ENCODE measurements at places on chromosomes 7 and 10.
A peak's percentile ranks its signal among the peaks of the same experiment; 100 is the strongest.

GRCh38 chr7:116526897-116527296 is 2.1 kb downstream of the CAV1 start:
- peak; percentile 61 for DNase-seq

DNA sequence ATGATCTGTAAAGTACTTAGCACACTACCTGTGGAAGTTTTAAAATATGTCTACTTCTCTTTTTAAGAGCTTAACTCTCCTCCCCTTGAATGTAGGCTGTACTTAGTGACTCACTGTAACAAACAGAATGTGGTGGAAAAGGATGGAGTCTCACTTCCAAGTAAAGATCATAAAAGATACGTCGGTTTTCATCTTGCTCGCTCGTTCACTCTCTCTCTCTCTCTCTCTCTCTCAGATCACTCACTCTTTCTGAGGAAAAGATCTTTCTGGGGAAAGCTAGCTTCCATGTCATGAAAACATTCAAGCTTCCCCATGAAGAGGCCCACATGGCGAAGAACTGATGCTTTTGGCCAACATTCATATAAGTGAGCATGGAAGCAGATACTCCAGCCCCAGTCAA is 5.5 kb downstream of the CHUK start:
- DNase-seq = no peak

DNA sequence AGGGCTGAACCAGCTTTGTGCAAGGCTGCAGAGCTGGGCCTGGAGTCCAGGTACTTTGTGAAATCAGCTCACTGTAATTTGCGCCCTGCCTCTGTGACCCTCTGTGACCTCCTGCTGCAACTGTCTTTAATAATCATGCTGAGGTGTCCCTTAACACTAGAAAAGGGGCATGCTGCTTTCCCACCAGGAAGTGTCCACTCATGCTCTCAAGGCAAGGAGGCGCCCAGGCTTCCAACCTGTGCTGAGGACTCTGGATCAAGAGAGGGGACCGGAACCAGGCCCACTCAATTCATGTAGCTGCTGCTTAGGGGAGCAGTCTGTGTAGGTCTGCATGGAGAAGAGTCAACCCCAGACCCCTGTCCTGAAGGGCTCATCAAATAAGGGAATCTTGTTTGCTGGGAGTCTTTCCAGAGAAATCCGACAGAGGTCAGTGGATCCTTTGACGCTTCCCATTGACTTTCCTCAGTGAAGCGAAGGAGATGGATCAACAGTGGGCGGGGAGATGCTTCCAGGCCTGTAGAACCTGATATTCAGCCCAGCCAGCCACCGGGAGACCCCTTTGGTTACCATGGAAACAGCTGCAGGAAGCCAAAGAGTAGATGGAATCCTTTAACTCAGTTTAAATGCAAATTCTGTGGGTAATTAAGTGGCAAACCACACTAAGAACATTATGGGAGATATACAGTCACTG is 945.9 kb downstream of the GRID1 start:
- DNase-seq = no peak

DNA sequence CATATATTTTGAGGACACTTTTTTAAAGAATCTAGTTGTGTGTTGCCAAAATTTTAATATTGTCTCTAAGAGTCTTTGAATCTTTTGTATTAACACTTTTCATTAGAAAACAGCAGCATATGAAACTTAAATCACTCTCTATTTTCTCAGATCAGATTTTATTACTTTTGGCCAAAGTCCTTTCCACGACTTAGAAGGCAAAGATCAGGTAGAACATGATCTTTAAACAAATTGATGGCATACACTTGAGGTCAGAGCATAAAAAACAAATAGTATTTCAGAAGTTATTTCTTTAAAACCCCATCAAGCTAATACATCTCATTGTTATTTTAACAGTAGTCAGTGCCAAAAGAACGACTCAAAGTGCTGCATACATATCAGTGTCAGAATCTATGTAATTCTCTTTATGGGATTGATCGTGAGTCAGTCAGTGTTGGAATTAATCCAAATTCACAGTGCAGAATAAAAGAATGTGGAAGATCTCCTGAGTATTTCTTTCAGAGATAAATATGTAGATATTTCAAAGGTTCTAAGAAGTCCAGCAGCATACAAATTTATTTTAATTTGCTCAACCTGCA is 9.6 kb upstream of the AGMO start:
- peak; percentile 52 for DNase-seq

- no peak for DNase-seq
Observed at GRCh38 chr7:137984181-137985041, 17.5 kb downstream of the CREB3L2 start.

- DNase-seq = no peak
Observed at GRCh38 chr10:2296179-2296891, 559.0 kb upstream of the ADARB2 start.

DNA sequence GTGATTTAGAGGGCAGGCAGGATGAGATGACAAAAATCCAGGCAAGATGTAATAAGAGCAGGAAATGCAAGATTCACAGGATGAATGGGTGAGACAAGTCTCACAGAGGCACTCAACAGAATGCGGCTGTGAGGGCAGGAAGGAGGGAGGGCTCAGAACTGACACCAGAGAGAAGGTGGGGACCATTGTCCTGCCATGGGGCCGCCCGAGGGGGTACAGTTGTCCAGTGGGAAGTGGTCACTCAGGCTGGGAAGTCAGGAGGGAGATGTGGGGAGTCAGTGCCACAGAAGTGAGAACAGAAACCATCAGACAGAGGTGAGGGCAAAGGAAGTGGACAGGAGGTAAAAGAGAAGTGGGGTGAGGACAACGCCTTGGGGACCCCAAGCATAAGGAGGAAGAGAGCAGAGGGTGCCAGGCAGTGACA is 8.9 kb downstream of the HIP1 start:
- DNase-seq = no peak

GRCh38 chr10:6514844-6515780 is 65.0 kb downstream of the PRKCQ start:
- no peak for DNase-seq

DNA sequence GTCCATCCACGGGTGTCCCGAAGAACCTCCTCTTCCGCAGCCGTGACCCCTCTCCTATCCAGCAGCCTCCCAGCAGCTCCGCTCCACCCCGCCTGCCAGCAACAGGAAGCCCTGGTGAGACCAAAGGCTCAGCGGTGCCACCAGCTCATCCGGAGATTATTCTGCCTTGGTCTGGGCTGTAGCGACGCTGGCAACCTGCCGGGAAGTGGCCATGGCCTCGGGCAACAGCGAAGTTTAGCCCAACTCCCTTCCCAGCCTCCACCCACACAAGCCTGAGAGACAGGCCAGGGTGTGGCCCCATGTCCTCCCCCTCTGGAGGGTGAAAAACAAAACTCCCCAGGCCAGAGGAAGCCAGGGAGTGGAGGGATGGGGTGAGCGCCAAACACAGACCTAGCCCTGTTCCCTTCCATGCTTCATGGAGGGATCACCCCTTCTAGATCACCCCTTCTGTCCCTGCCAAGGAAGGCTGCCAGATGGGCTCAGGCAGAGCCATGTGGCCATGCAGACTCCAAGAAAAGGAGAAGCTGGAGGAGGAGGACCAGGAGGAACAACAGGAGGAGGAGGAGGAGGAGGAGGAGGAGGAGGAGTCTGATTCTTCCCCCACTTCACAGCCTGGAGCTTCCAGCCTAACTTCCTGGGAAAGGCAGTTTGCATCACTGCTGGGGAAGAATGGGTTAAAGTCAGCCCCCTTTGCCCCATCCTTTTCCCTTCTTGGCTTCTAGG is 918 bp downstream of the CALHM2 start:
- DNase-seq = peak; percentile 78

- peak; percentile 82 for DNase-seq
Observed at GRCh38 chr10:122054048-122055025, 65.4 kb downstream of the TACC2 start.

- peak; percentile 99 for DNase-seq
Observed at GRCh38 chr10:17001961-17002749, 127.5 kb downstream of the CUBN start.

GRCh38 chr7:156692849-156693248 is 52.3 kb downstream of the RNF32 start:
- no peak for DNase-seq

DNA sequence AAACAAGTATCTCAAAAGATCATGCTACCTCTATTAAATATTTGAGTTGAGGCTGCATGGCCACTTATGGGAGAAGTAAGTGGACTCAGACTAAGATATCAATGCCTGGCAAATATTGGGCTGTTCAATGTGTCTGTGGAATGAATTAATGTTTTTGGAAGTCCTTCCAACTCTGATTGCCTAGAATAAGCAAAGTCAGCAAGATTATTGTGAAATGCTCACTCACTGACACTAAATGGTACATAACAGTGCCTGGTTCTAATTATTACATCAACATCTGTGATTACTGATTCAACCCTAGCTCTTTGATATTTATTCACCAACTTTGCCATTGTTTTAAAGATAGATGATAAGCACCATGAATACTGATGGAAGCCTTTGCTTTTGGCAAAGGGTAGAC is 45.5 kb upstream of the HDAC9 start:
- DNase-seq = peak; percentile 41
